AG09309 (cell line): ENCODE measurements at places on chromosomes 12 and 14.

DNA sequence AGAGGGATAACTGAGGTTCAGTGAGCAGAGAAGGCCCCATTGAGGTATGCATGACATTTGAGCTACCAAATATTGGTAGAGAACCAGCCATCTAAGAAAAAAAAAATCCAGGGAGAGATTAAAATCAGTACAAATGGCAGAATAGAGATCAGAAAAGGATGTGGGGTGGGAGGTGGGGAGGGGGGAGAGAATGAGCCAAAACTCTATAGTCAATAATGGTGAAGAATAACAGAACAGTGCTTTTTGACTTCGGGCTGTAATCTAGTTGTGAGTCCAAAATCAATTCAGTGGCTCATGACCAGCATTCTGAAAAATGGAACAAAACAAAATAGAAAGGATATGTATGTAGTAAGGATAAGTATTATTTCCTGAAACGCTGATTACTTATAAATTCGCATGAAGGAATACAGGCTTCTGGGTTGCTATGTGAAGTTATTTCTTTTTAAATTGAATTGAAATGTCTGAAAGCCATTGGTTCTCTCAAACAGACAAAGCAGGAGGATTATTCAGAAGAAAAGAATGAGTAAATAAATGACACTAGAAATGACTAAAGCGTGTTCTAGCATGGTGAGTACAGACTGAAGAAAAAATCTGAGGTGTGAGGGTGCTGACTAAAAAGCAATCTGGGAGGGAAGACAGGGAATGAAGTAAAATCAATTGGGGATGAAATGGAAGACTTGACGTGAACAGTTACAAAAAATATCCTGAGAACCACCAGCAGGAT is 72.4 kb downstream of the ATP2B1 start:
- DNase-seq: no peak

GRCh38 chr14:95185767-95186392 is 28.6 kb upstream of the DICER1 start:
- DNase-seq: no peak

- peak; percentile 48 for DNase-seq
Measured at GRCh38 chr12:28051516-28052354, 79.2 kb upstream of the PTHLH start.

- no peak for DNase-seq
Measured at GRCh38 chr14:64186231-64187129, 107.7 kb downstream of the ESR2 start.

- no peak for DNase-seq
Measured at GRCh38 chr12:53205747-53206419, 1.2 kb downstream of the ITGB7 start.

GRCh38 chr12:43988838-43989560 is 153.1 kb downstream of the TMEM117 start:
- no peak for DNase-seq

DNA sequence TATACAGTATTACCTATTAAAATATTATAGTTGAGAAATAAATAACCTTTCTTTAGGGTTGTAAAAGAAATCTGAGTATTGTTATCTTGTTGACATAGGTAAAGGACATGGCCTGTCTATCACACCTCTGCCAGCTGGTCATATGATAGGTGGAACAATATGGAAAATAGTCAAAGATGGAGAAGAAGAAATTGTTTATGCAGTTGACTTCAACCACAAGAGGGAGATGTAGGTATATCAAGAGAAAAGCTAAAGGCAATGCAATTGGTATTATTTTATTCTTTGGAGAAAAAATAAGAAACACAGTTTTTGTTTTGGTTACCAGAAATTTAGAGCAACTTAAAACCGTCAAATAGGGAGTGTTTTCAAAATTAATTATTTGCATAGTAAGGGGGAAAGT is 13.5 kb downstream of the CPSF2 start:
- no peak for DNase-seq

- DNase-seq: no peak
Measured at GRCh38 chr14:104886690-104887622, 21.9 kb downstream of the CEP170B start.

DNA sequence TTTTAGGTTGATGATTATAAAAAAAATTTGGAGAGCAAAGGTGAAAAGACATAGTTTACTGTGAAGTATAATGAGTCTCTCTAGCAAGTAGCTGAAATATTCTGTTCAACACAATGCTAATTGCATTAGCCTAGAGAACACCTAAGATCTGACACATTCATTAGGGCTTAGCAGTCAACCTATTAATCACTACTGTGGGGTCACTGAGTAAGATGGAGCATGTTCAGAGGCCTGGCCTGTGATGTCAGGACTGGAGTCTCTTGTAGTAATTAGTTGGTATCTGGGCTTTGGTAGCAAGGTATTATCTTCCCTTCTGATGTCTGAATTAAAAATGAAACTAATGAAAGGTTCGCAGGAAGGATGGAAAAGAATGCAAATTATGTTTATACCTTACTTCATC is 112.7 kb downstream of the SLC16A7 start:
- no peak for DNase-seq
